ENCODE measurements at places on chromosomes 1 and 21.

- DNase-seq = no peak
Measured at GRCh38 chr1:55286856-55287602, 71.9 kb upstream of the USP24 start.

- DNase-seq = no peak
Measured at GRCh38 chr1:16441282-16441665, 750 bp downstream of the NECAP2 start.

DNA sequence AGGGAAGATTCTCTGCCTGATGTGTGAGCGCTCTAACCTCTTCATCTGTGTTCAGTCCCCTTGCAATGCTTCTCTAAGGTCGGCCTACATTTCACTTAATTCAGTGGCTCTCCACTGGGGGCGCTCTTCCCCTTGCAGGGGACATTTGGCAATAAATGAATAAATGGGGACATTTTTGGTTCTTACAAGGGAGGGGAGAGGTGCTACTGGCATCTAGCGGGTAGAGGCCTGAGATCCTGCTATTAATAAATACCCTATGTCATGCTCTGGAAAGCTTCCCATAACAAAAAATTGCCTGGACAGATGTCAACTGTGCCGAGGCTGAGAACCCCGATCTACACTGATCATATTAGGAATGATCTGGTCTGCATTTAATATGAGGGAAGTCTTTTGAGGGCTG lies 25.9 kb upstream of the DNAJC11 start:
- peak; percentile 66 for DNase-seq

GRCh38 chr1:107405236-107405635 lies 264.4 kb downstream of the NTNG1 start:
- DNase-seq = no peak

GRCh38 chr1:116033322-116033721 lies 57.0 kb downstream of the SLC22A15 start:
- DNase-seq = no peak

DNA sequence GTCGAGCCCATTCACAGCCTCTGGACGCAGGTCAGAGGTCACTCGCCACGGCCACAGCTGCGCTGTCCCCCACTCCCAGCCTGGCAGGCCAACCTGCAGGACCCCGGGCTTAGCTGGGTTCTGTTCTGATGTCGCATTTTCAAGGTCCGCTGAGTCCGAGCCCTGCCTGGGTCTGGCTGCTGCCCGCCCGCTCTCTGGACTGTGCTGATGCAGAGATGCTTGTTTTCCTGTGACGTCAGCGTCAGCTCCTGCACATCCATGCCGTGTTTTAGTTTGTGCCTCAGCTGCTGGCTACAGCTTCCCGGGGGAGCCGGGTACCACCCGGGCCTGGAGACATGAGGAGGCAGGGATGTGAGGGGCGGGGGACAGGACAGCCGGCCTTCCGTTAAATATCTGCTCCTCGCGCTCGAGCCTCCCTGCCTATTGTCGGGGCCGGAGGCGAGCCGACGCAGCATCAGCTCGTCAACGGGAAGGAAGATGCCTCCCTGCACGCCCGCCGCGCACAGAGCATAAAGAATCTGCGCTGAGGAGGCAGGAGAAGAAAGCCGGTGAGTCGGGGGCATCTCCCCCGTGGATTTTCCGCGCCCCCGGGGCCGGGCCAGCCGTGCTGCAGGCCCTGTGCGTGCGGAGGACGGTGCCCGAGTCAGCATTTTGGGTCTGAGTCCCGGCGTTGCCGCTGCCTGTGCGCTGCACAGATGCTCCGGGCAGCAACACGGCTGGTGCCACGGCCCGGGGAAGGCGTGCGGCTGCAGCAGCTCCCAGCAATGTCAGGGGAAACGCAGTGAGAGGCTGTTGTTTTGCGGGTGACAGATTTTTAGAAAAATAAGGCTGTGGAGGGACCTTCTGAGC lies 23.4 kb downstream of the PRKCZ start:
- no peak for DNase-seq

DNA sequence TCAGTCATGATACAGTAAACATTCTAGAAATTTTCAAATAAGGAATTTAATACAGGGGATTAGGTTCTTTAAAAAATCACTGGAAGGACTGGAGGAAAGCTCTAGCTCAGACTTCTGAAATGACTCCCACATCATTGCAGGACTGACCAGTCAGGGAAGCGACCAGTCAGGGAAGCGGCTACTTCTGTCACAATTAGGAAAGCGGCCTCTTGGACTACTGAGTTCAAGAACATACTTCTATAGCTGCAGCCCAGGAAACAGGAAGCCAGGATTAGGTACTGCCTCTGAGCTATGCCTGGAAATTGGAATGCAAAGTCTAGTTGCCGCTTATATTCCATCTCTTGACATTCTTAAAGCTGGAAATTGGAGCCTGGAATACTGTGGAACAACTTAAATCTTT lies 45.5 kb downstream of the USP25 start:
- DNase-seq = no peak

DNA sequence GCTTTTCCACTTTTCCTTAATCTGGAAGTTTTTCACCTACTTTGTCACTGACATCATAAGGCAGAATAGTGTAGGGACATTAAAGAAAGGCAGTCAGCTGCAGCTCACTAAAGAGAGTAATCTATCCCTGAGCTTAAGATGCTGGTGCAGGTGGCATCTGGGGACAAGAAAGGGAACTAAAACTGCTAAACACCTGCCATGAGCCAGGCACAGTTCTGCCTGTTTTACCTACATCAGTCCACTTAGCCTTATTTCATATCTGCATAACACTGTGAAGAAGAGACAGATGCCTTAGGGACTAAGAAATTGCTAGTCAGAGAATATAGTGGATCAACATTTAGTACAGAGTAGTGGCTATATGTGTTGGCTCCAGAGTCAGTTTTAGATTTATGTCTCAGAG lies 88.1 kb downstream of the GPATCH2 start:
- no peak for DNase-seq

DNA sequence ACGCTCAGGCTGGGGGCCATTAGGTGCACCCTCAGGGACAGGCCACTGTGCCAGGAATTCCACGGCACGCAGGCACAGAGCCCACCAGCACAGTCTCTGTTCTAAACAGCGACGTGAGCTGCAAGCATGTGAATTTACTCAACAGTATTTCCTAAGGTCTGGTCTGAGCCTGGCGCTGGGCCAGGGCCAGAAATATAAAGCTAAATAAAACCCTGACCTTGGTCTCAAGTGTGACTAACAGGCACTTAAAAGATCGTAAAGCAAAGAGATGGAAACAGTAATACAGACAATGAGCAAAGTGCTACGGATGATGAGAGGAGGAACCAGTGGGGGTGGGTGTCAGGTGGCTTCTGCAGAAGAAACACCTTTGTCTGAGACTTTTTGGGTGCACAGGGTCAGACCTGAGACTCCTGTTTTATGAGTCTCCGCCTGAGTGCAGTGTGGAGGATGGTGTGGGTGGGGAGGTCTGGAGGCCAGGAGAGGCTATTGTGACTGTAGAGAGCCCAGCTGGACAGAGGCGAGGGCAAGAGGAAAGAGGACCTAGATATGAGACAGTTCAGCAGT lies 53.4 kb upstream of the EDN2 start:
- no peak for DNase-seq

DNA sequence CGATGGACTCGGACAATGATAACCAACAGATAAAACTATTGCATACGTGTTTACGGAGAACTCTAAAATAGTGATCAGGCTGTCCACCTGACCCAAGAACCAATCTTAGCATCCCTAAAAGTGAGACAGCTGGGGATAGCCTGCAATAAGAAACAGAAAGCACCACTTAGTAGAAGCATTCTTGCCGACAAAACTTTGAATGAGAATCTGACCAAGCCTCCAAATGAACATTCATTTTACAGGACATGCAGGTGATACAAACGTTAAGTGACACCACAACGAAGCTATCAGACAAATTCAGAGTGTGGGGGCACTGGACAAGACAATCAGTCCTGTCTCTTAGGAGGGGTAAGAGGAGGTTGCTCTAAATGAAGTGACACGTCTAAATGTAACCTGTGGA lies 1.2 kb downstream of the PSMG1 start:
- no peak for DNase-seq

GRCh38 chr1:76125473-76126219 lies 51.1 kb downstream of the ST6GALNAC3 start:
- DNase-seq = no peak

GRCh38 chr1:93704052-93704451 lies 22.4 kb upstream of the BCAR3 start:
- no peak for DNase-seq

- DNase-seq = no peak
Measured at GRCh38 chr1:192878249-192878648, 69.4 kb downstream of the RGS2 start.

Measured in HL-60 (cell line).